ENCODE measurements at places on chromosomes 7 and 10.
A peak's percentile ranks its signal among the peaks of the same experiment; 100 is the strongest.

DNA sequence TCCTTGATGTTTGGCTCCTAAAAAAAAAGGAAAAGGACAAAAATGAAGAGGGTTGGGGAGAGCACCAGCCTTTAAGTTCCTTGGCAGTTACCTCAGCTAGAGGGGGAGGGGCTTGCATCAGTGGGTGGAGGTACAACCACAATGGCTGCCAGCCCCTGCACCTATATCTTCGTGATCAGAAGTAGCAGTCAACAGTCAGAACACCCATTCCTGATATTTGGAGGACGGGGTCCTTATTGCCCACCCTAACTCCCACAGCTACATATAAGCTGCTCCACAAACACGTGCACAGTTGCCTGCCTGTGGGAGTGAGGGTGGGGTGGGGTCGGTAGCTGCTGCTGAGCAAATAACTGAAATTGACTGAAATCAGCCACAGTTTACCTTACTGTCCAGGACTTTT lies 26.2 kb downstream of the C1GALT1 start:
- H3K4me1 ChIP-seq = peaks cover 88% of the 10 kb centered on the region
- H3K36me3 ChIP-seq = peaks cover 20% of the 10 kb centered on the region
- DNase-seq = peak; percentile 35
- no peak overlapping the region for H3K4me3 ChIP-seq
- H3K27ac ChIP-seq = peak overlapping the region; percentile 99
- H3K27me3 ChIP-seq = no peaks in the 10 kb centered on the region

GRCh38 chr7:39838326-39838725 lies 111.7 kb upstream of the CDK13 start:
- H3K27ac ChIP-seq = no peak overlapping the region
- peaks cover 5% of the 10 kb centered on the region for H3K4me1 ChIP-seq
- H3K27me3 ChIP-seq = peaks cover 38% of the 10 kb centered on the region
- DNase-seq = no peak
- H3K36me3 ChIP-seq = no peaks in the 10 kb centered on the region
- H3K4me3 ChIP-seq = no peak overlapping the region

DNA sequence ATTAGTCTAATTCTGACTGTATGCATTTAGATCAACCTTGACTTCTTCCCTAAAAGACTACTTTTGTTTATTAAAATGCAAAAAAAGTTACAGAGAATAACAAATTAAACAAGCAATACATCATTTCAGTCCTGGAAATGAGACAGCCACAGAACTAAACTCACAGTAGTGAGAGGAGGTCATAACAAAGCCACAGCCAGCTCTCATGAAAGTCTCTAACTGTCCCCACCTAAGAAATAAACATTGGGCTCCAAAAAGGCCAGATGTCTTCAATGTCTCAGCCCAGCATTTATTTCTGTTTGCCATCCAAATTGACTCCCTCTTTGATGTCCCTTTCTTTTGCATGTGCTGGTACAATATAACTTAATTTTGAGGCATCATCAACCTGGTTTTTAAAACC lies 74.4 kb downstream of the NHLRC2 start:
- 0 out of 2 replicates have a peak, but pooled peaks cover 3% of the 10 kb centered on the region for H3K4me1 ChIP-seq
- H3K4me3 ChIP-seq = no peak overlapping the region
- H3K27ac ChIP-seq = no peak overlapping the region
- DNase-seq = no peak
- no peaks in the 10 kb centered on the region for H3K36me3 ChIP-seq
- H3K27me3 ChIP-seq = no peaks in the 10 kb centered on the region

DNA sequence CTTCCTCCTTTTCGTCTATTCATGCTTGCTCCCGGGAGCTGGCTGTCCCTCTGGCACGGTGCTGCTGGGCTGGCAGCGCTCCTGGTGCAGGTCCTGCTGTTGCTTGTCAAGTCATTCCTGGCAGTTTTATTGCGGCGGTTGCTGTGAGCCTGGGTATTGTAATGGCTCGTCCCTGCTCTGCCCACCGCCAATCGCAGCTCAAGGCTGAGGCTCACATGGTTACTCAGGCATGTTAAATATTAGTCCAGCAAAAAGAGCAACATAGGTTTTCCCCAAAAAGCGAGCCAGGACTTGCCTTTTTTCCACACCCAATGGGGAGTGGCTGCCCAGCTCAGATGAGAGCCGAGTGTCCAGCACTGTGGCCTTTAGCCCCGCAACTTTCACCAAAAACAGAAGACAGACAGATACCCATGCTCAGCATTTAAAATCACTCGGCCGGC lies 492.9 kb upstream of the FOXK1 start:
- no peaks in the 10 kb centered on the region for H3K27me3 ChIP-seq
- 0 out of 2 replicates have a peak, but pooled peaks cover 3% of the 10 kb centered on the region for H3K4me1 ChIP-seq
- no peak overlapping the region for H3K4me3 ChIP-seq
- peak overlapping the region; percentile 88 for H3K27ac ChIP-seq

GRCh38 chr10:99430116-99430450 lies 341 bp downstream of the GOT1 start:
- H3K4me3 ChIP-seq = peak overlapping the region; percentile 99
- H3K36me3 ChIP-seq = no peaks in the 10 kb centered on the region
- H3K4me1 ChIP-seq = peaks cover 18% of the 10 kb centered on the region
- H3K27me3 ChIP-seq = no peaks in the 10 kb centered on the region
- H3K27ac ChIP-seq = peak overlapping the region; percentile 92

DNA sequence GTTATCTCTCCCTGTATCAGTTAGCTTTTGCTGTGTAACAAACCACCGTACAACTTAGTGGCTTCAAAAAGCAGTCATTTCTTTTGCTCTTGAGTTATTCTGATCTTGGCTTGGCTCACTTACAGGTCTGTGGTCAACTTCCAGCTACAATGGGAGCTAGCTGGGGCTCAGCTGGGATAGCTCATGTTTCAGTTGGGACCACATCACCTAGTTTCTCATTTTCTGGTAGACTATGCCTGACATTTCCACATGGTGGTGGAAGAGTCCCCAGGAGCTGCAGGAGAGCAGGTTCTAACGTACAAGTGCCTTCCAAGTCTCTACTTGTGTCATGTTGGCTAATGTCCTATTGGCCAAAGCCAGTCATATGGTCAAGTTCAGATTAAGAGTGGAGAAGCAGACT lies 25.8 kb upstream of the PIP4K2A start:
- H3K4me1 ChIP-seq = no peaks in the 10 kb centered on the region
- no peaks in the 10 kb centered on the region for H3K27me3 ChIP-seq
- no peak overlapping the region for H3K27ac ChIP-seq
